ENCODE measurements at places on chromosomes 7 and 10.

DNA sequence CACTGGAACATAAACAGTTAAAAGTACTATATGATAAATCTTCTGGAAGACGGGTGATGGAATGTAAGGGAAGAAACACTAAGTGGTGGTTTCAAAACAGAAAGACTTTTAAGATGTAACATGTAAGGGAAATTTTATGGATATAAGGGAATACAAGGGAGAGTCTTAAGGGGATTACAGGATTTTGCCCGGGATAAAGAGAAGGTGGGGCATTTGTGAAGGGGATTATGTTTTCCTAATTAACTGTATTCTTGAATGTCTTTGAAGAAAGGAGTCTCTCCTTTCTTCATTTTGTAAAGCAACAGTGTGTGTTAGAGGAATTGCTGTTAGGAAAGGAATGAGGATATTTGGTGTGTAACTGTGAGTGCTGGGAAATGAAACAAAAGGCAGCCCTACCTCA lies 745.2 kb downstream of the AUTS2 start:
- no peak for DNase-seq

DNA sequence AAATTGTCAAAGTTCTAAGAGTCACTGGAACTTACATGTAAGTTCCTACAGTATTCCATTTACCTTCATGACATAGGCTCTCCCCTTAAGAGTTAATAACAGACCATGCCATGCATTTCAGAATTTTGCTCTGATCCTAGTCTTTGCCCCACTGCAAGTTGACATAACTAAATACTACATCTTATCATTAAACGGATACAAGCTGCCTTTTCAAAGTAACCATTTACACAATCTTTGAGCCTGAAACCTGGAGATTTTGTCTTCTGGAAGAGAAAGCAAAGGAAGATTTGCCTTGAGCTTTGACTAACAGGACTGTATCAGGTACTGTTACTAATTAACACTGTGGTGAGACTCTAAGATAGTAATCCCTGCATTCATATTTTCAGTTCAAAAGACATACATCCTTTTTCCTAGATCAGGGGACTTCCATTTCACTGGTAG lies 9.3 kb upstream of the AKR1D1 start:
- no peak for DNase-seq

DNA sequence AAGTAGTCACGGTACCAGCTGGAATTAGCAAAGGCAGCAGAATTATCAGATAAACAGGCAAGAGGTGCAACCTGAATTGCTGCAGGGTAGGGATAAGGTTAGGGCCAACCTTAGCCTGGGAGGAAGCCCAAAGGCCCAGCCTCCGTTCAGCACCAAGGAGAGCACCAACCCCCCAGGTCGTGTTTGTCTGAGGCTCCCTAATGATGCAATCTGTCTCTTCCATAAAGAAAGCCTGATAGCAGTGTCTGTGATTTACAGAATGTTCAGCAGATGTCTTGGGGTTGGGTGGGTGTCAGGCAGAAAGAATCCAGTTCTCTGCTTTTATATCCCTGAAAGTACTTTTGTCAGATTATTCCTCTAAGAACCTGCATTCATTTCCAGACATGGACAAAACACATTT lies 328.4 kb upstream of the AOAH start:
- DNase-seq = no peak

GRCh38 chr7:11373546-11374142 lies 400.0 kb downstream of the PHF14 start:
- no peak for DNase-seq

DNA sequence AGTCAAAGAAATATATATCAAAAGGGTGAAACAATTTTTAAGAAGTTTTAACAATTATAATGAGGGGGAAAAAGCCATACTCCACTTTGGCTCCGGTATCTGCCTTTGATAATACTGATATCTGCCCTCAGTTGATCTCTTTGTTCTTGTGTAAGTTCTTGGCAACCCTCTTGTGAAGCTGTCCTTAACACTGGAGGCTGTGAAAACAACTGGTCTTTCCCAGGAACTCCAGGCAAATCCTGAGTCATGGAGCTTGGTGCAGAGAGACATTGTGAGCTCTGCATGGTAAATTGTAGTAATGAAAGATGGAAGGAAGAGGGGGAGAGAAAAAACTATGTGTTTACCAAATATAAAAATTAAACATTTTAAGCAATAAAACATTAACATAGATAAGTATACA lies 11.9 kb upstream of the ERVW-1 start:
- DNase-seq = no peak

DNA sequence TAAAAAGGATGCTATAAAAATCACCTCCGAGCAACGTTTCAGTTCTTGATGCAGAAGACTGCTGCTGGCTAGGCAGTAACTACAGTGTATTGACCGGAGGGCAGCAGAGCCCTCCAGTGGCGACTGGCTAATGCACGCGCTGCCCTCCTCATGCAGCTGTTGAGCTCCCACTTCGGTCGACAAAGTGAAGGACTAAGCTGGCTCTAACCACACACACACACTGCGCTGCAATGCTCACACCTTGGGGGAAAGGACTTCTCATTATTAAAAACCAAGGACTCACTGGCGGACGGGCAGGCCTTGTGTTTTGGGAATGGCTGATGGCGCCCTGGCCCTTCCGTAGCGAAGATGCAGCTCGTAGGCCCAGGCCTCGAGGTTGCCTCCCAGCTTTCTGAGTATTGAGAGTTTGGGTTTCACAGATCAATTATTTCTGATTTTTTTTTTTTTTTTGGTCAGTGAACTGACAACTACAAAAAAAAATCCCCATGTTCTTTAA lies 120.9 kb upstream of the DIP2C start:
- no peak for DNase-seq

DNA sequence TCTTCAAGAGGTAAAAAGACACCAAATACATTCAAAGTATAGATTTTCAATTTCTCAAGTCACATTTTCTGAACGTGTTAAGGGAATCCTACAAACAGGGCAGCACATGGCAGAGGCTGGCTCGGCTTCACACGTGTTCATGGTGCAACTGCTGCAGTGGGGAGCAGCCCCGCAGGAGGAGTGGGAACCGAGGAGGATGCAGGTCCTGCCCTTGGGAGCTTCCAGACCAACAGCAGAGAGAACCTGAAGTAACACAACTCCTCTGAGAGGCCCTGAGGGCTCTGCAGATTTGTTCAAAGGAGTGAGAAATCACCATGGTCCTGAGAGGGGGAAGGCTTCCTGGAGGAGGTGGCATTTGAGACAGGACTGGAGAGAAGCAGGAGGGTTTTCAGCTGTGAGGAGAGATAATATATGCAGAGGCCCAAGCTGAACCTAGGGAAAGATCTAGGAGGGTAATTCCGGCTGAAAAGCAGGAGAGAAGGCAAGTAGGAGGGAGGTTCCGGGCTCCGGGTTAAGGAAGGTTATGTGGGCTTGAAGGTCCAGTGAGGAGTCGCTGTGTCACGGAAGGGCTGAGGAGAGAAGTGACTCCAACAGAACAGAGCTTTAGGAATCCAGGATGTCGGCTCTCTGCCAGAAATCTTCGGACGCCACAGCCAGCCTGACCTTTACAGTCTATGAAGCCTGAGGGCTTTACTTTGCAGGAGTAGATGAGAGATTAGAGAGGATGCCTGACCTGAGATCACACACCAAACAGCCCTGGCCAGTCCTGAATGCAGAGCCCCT lies 77.5 kb downstream of the GPR26 start:
- no peak for DNase-seq

GRCh38 chr10:99548041-99548530 lies 15.3 kb downstream of the NKX2-3 start:
- no peak for DNase-seq

DNA sequence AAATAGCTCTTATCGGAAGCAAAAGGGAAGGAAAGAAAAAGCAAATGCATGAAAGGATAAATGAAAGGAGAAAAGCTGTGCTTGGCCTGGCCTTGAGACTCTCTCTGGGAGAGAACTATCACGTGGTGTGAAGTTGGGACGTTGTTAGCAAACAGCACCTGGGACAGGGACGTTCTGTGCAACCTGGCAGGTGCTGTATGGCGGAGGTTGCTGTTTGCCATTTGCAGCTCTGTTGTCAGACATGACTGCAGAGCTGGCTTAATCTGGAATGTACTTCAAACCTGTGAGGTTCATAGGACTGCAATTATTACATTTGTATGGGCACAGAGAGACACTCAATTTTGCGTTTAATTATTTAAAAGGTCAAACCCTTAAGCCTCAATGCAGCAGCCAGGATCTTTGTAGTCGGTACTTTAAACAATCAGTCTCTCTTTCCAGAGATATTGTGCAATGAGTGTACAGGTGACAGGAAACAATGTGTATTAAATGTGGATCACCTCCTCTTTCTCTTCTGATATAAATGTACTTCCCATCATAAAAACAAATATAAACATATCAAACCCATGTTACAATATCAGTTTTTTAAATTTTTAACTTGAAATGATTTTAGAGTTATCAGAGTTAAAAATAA lies 800.5 kb upstream of the KCND2 start:
- DNase-seq = no peak

GRCh38 chr10:118151461-118151860 lies 104.7 kb upstream of the RAB11FIP2 start:
- DNase-seq = no peak

DNA sequence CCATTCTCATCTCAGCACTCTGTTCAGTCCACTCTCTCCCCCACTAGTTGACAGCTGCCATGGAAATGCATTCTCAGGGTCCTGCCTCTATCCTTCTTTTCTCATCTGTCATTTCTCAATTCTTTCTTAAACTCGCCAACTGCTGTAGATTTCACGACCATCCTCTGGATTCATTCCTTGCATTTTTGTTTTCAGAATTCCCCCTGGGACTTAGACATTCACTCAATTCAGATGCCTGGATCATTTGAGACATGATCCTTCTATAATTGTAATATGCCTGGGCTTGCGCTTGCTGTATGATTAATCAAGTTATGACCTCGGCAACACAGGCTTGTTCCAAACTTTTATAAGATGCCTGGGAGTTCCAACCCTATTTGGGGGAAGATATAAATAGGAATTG lies 104.5 kb downstream of the RAB11FIP2 start:
- no peak for DNase-seq

- no peak for DNase-seq
These were observed 56.4 kb downstream of the ESYT2 start for GRCh38 chr7:158772916-158773315.

- no peak for DNase-seq
These were observed 172.1 kb downstream of the CELF2 start for GRCh38 chr10:11189582-11190376.

DNA sequence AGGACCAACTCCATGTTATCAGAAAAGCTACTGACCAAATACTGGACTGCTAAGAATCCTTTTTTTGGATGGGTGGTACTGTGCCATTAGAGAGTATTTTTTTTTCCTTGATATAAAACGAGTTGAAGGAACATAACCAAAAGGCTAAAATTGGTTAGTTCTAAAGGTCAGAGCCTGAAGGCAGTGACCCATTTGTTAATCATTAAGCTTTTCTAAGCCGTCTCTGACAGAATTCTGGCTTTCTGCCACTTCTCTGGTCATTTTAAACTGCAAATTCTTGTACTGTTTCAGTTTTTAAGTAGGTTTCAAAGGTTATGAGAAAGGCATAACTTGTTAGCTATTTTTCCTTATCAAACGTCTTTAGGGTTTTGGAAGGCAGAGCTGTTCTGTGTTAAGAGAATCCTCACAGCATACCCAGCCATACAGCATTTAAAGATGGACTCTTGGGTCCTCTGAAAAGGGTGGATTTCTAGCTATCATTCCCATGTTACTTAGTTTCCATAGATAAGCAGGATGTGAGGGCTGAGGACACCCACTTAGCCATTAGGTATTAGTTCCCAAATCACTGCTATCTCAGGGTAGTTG lies 196.8 kb downstream of the RNLS start:
- DNase-seq = no peak

GRCh38 chr7:90972906-90973550 lies 291.2 kb upstream of the FZD1 start:
- no peak for DNase-seq

DNA sequence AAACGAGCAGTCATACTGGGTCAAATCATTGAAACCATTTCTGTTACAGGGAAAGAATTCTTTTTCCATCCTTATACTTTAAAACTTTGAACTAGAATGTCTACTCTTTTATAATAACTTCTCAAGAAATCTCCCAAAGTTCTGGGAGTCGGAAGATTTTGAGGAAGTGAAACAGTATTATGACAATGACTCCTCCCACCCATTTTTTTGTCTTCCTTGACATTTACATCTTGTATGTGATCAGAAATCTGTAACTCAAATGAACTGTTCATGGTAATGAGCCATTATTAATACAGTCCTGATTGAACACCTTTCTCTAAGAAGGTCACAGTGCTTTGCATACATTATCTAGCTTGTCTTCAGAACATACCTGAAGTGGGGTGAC lies 227.4 kb downstream of the CELF2 start:
- DNase-seq = no peak

- DNase-seq = no peak
These were observed 4.1 kb downstream of the VAX1 start for GRCh38 chr10:117134056-117134305.

- no peak for DNase-seq
These were observed 147.8 kb downstream of the ADCY1 start for GRCh38 chr7:45721686-45722598.

- no peak for DNase-seq
These were observed 43.2 kb upstream of the TES start for GRCh38 chr7:116167177-116167576.

DNA sequence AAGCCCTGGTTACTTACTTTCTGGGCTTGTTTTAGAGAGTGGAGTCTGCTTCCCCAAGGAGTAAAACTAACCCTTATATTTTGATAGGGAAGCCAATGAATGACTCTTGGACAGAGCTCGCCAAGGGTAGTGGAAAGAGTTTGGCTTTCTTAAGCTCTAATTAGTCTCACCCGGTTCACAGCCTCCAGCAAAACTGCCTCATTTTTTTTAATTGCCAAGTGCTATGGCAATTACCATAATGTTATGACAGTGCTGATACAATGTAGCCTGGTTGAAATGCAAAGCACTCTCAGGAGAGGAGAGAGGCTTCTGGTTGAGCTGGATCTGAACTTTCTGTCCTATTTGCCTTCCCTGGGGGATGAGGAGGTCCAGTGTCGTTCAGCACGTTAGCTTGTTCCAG lies 376.1 kb upstream of the CHRM2 start:
- no peak for DNase-seq

GRCh38 chr7:27184337-27185012 lies 557 bp downstream of the HOXA11 start:
- no peak for DNase-seq

GRCh38 chr10:11863353-11864109 lies 40.4 kb downstream of the PROSER2 start:
- DNase-seq = peak; percentile 58

- no peak for DNase-seq
These were observed 28.8 kb downstream of the PFKP start for GRCh38 chr10:3096149-3096548.

DNA sequence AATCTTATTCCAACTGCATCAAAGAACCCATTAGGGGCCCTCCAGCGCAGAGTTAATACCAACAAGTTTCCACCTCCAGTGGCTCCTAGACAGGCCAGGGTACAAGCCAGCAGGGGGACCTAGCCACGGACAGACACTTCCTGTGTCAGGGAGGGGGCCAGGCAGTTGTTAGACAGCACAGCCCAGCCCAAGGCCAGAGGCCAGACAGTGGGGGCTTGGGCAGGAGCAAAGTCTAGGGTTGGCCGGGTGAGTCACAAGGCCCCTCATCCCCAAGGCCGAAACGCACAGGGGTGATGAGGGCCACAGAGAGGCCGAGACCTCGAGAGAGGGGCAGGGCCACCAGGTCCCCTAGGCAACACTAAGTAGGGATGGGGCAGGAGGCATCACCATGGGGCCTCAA lies 19.3 kb upstream of the OPTN start:
- DNase-seq = no peak
